ENCODE measurements at places on chromosomes 1 and 21.

GRCh38 chr1:50453266-50453665 lies 30.0 kb upstream of the DMRTA2 start:
- no peak for DNase-seq

GRCh38 chr1:168531615-168532345 lies 12.0 kb downstream of the XCL2 start:
- no peak for DNase-seq

DNA sequence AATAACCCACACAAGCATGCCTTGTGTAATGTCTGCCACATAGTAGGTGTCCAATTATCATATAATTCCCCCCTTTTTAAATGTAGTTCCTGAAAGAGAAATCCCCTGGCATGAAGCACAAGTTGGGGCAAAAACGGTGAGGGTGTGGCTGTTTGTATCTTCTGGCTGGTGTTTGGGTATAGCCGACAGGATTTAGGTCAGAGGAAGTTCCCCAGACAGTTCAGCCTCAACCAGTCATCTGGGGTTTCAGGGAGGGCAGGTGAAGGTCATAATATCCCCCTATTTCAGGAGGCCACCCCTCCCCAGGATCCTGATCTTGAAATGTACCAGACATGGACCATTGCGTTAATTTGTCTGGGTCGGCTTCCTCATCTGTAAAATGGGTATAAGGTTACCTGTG lies 29.1 kb upstream of the JUN start:
- no peak for DNase-seq

- DNase-seq, result no peak
Observed at GRCh38 chr21:35791541-35792325, 268.6 kb downstream of the SETD4 start.

- DNase-seq, result peak; percentile 42
Observed at GRCh38 chr1:197519741-197520334, 251.8 kb downstream of the CRB1 start.

- peak; percentile 80 for DNase-seq
Observed at GRCh38 chr1:150961756-150962155, 12.9 kb downstream of the CERS2 start.

DNA sequence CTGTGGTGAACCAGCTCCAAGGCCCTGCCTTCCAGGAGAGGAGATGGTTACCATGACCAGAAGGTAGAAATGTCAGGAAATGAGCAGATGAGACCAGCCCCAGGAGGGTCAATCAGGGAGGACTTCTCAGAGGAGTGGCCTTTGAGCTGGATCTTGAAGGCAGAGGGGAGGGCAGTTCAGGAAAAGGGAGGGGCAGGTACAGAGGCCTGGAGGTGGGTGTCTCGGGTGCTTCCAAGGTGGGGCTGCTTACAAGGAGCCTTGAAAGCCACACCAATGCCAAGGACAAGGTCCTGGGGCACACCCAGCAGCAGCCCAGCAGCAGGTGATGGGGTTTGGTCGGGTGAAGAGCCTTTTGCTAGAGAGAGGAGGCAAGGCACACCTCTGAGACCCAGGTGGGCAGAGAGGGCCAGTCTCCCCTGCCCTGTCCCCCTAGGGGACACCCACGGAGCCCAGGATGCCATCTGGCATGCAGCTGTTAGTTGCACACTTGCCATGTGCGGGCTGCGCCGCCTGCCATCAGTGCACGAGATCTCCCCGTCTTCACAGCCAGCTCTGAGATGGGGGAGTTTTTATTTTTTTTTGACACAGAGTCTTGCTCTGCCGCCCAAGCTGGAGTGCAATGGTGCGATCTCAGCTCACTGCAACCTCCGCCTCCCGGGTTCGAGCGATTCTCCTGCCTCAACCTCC lies 18.5 kb downstream of the SLC66A1 start:
- no peak for DNase-seq

DNA sequence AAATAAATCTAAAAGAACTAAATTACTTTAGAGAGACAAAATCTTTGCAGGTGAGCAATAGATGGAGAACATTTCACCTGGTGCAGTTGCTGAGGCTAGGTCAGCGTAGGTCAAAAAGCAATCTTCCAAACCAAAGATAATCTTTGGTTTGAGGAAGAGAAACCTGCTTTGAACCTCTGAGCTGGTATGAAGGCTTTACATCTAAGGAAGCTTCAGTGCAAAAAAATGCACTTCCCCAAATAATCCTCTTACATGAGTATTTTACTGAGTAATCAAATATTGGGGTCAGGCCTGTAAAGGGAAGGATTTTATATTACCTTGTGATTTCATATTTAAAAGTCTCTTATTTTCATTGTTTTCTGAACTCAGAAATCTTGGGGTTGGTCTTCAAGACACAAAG lies 223.6 kb downstream of the SRGAP2C start:
- no peak for DNase-seq

DNA sequence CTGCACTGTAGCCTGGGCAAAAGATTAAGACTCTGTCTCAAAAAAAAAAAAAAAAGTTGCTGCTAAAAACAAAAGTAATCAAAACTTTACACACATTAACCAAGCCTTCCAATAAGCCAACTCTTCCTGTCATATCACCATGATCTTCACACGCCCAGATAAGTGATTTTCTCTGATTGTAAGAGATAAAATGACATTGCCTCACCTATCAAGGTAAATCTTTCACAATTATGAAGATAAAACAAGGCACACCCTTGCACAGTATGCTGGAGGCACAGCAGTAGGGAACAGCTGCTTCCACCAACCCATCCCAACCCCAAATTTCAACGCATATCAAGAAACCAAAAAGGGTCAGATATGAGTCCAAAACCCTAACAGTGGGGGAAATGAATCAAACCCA lies 8.8 kb upstream of the TIAM1 start:
- no peak for DNase-seq

GRCh38 chr1:42420911-42421585 lies 34.8 kb downstream of the ZMYND12 start:
- peak; percentile 84 for DNase-seq

DNA sequence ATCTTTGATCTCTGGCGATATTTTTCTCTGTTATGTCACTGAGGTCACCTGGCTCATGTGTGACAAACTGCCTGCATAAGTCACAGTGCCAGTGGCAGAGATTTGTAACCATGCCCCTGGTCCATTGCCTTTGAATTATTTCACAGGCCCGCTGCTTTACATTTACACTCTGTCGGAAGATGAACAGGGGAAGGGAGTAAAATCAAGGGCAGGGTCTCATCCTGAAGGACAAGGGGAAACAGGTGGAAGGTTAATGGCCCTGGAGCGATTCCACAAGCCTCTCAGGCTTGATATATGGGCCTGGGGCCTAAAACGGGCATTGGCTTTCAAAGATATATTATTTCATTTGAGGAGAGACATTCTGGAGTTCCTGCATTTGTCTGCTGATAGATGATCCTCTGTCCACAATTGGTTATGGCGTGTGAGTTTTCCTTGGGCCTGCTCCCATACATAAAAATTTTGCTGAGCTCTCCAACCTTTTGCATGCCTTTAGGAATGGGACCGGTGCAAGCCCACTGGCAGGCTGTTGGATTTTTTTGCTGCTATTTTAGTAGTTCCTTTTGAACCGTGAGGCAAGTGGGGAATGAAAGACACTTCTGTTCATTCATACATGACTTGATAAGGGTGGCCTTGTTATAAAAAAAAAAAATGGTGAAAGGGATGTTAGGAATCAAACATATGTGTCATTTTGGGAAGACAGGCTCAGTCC lies 51.9 kb downstream of the NR5A2 start:
- no peak for DNase-seq

DNA sequence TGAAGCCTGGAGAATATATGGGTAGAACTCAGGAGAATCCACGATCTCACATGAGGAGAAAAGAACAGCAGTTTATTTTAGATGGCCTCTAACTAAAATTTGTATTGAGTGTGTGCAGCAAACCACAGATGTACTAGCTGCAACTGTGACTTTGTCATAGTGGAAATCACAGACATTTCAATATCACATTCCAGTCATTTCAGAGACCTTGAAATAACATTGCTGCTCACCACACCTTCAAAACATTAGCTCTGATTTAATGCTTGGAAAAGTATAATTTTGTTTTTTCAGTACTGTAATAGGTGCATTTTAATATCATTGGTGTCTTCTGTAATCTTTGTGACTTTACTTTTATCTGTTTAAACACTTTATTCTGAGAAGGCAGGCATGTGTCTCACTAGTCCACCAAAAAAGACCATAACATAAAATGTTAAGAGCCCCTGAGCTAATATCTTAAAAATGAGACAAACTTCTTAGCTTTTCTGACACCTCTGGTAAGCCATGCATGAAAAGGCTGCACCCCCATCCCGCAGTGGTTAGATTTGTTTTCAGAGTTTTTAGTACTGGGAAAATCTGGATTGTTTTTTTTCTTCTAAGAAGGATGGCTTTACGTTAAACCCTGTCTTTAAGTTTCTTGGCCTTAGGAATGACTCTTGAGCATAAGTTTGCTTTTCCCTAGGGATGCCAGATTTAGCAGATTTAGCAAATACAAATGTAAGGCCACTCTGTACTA lies 30.1 kb downstream of the KCNJ15 start:
- no peak for DNase-seq

- DNase-seq, result no peak
Observed at GRCh38 chr1:182113879-182114626, 52.5 kb upstream of the ZNF648 start.

DNA sequence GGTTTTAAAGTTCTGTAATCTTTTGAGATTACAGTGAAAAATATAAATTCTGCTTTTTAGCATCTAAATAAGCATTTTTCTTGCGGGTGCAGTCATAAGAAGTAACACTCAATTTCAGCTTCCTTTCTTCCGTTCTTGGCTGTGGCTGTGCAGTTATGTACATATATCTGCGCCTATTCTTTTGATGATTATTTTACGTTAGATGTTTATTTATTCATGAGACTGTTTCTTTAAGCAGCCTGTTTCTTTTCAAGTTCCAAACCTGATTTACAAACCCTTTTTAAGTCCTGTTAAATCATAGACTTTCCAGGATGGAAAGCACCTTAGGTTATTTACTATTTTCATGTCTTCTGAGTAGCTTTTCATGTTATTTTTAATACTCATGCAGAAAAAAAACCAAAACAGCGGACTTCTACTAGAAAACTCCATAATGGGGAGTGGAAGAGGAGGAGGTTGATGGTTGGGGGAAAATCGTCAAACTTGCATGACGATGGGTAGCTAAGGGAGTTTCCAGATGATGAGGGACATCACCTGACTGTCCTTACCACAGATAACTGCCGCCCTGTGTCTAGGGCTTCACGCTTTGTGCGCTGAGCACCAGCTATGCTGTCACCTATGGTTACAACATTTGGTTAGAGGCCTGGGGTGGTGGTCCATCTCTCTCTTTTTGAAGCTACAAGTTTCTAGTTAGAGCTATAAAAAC lies 2.6 kb downstream of the PRDM2 start:
- DNase-seq, result no peak

DNA sequence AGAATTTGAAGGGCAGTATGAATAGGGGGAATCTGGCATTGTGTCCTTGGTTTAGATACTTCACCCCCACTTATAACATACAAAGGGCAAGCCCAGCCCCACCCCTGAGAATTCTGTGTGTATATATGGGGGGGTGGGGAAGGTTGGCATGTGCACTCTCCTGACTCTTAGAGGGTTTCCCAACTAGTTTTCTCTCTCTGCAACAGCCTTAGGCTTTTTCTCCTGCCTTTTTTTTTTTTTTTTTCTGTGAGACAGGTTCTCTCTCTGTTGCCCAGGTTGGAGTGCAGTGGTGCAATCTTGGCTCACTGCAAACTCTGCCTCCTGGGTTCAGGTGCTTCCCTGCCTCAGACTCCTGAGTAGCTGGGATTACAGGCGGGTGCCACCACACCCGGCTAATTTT lies 2.9 kb upstream of the ZBED6 start:
- no peak for DNase-seq

DNA sequence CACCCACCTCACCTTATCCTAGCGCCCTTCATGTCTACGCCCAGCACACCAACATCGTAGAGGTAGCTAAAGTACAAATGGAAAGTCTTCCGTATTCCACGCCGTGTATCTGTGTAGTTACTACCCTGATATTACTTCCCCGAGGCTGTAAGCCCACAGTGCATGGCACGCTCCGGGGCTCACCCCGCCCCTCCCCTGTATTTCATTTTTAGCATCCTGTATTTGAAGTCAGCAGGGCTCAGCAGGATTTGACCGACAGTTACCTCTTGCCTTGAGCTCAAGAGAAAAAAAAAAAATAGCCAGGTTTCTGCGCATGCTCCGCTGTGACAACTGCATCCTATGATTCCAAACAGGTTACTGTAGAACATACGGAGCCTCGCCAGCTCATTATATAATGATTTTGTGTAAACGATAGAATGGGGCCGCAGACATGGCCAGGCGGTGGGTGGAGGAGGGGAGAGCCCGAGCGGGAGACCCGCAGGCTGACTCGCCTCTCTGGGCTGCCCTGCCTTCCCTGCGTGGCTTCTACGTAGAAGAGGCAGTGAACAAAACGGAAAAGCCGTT lies 1.3 kb downstream of the ABCG1 start:
- DNase-seq, result peak; percentile 47

GRCh38 chr1:178271471-178271870 lies 177.6 kb downstream of the RASAL2 start:
- no peak for DNase-seq

DNA sequence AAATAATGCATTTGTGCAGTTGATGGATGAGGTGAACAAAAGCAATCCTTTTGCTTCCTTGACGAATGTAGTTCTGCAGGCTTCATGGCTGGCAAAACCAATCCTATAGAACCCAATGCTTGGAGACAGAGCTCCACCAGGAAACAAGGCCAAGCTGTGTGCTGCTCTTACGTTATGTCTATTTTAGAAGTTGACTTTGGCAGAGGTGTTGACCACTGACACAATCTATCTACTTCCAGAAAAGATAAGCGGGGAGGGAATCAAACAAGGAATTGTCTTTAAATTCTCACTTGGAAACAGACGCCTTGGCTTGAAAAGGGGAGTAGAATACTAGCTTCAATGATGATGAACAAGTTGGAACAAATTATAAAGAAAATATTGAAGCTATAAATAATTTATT lies 211.2 kb downstream of the SETD4 start:
- no peak for DNase-seq

GRCh38 chr1:67339623-67340343 lies 32.1 kb downstream of the IL12RB2 start:
- DNase-seq, result no peak

GRCh38 chr1:159838715-159839114 lies 12.0 kb downstream of the SLAMF8 start:
- DNase-seq, result no peak
